ENCODE measurements at places on chromosomes 12 and 14.

DNA sequence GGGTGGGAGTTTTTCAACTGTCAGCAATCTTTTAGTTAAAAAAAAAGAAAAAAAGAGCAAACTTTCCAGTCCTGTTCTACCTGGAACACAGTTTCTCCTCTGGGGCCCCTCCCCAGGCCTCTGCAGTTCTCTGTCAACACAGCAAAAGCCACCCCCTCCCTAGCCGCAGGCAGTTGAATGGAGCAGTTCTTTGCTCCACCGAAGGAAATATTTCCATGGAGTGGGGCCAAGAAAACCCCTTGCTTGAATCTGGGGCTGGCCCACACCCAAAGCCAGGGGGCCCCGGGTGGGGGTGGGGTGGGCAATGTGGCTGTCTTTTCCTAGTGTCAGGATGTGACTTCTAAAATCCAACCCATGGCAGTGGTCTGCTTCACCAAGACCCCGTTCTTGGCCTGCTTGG is 5.0 kb upstream of the MEG3 start:
- no peak for DNase-seq

DNA sequence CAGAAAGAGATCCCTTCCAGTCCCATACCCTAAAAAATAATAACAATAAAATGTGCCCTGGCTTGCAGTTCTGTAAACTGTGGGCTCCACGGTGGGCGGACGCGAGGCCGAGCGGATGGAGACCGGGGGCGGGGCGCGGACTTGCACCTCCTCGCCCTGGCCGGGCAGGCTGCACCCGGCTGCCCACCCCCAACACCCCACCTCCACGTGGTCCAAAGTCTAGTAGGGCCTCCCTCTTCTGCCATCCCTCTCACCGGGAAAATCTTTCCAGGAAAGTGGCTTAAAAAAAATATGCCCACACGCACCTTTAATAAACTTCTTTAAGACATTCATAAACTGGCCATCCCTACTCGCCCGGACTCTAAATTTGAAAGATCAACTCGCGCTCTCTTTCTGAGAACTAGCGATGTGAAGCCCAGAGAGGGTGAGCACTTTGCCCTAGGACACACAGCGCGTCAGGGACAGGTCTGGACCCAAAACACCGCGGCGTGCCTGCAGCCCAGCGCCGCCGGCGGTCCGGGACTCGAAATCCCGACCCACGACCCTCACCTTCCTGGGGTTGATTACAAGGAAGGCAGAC is 1.9 kb upstream of the BCL11B start:
- peak; percentile 19 for DNase-seq

- no peak for DNase-seq
These were observed 274.5 kb downstream of the GLT1D1 start for GRCh38 chr12:129127771-129128170.

DNA sequence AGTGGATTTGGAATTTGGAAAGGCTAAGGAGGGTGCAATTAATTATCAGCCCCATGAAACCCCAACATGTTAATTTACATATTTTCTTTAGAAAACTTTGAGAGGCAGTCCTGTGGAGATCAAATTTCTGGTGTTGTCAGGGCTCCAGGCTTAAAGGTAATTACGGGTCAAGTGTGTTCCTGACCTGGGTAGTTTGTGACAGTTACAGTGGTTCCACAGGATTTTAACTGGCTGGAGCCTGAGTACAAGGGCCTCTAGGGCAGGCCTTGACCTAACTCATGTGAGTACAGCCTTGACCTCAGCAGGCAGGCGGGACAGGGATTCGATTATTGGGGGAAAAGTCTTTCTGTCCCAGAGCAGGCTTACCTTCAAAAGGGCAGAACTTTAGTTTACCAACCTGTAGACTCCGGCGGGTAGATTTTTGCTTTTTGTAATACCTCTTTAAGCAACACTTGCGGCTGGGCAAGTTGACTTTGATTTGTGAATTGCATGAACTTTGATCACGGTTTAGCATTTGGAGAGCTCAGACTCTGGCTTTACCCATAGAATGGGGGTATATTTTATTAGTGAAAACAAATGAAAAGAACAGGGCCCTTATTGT is 8.4 kb upstream of the PPTC7 start:
- no peak for DNase-seq

DNA sequence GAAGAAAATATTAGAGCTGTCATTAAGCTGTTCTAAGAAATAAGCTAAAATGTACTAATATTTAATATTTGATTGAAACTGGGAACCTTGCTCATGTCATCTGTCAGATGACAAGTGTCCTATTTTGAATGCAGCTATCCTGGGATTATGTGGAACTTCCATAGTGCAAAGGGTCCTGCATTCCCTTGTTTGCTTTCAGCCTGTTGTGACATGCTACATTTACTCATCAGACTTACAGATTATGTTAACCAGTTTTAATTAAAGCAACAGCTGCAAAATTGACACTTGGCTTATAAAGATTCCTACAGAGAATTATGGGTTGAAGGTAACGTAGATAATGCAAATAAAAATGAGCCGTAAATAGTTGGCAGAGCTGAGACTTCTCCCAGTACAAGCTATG is 458.4 kb upstream of the RGS6 start:
- no peak for DNase-seq

GRCh38 chr14:54192610-54193009 is 204.2 kb upstream of the CDKN3 start:
- DNase-seq = no peak

DNA sequence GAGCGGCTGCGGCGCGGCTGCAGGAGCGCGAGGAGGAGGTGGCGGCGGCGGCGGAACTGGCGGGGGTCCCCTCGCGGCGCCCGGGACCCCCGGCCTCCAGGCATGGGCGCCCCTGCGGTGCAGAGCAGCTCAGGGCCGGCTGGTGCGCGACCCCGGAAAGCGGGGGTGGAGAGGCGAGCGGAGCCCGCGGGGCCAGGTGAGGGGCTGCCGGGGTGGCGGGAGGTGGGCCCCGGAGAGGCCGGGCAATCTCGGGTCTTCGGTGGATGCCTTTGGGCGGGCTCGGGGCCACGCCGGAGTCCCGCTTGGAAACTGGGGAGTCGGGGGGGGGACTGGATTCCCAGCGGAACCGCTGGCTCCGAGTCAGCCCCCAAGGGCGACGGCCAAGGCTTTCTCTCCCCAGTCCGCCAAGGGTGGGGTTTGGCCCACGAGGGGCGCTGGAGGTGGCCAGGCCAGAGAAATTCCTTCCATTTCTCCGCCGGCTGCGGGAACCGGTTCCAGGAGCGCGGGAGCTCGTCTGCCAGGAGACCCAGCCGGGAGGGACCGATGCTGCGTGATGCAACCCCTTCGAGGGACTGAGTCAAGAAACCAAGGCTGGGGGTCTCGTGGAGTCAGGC is 13.9 kb upstream of the NR4A1 start:
- no peak for DNase-seq

All from CD4-positive, alpha-beta T cell treated with Interleukin-1 beta for 1 hour (primary cell).